ENCODE measurements at places on chromosomes 1 and 21.

GRCh38 chr1:174736831-174737230 lies 262.9 kb upstream of the CACYBP start:
- DNase-seq: no peak

GRCh38 chr21:26964170-26964778 lies 2.6 kb downstream of the ADAMTS5 start:
- no peak for DNase-seq

- no peak for DNase-seq
These were observed 2.4 kb downstream of the ADPRS start for GRCh38 chr1:36091141-36091540.

GRCh38 chr1:156119503-156120209 lies 5.1 kb downstream of the LMNA start:
- DNase-seq: no peak

GRCh38 chr1:74842726-74843125 lies 109.8 kb downstream of the TYW3 start:
- DNase-seq: no peak

GRCh38 chr1:31934706-31935629 lies 3.2 kb downstream of the PTP4A2 start:
- DNase-seq: no peak

DNA sequence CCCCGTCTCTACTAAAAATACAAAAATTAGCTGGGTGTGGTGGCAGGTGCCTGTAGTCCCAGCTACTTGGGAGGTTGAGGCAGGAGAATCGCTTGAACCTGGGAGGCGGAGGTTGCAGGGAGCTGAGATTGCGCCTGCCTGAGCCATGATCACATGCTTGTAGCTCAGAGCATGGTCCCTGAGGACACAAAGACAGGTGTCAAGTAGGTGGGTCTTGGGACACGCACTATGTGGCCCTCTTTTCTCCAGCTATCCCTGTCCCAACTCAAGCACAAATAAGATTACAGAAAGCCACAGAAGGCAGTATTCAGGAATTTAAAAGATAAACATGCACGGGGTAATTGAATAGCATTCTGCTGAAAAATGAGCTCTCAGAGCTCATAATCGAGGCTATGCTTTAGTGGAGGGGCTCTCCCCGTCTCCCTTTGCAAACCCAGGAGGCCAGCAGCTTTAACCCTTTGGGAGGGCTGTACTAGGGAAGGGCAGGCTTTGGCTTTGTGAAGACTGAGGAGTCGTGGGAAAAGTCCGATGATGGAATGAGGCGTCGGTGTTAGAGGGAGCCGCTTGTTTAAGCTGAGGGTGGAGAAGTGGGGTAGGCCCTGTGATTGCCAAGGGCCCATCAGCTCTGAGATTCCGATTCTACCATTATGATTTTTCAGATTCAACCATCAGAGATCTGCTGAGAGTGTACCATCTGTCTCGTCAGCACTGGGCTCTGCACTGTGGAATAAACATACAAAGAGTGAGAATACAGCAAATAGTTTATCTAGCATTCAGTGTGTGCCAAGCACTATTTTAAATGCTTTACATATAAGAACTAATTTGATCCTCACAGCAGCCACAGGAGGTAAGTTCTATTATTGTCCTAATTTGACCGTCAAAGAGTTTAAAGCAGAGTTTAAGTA lies 59.7 kb upstream of the CD34 start:
- DNase-seq: no peak

DNA sequence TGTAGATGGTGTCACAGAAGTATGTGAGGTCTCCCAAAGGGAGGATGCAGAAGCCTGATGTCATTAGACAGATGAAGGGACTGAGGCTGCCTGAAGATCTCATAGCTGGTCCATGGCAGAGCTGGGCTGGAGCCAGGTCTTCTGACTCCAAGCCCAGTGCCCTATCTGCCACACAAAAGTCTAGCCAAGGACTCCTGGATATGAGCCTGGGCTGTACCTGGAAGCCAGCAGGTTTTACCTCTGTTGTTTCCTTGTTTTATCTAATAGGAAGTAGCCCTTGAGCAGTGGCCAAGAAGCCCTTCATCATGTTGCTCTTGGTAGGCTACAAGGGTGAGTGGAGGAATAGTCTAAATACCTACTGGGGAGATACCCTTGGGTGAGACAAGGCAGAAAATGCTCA lies 74.4 kb upstream of the SLC44A3 start:
- DNase-seq: no peak

DNA sequence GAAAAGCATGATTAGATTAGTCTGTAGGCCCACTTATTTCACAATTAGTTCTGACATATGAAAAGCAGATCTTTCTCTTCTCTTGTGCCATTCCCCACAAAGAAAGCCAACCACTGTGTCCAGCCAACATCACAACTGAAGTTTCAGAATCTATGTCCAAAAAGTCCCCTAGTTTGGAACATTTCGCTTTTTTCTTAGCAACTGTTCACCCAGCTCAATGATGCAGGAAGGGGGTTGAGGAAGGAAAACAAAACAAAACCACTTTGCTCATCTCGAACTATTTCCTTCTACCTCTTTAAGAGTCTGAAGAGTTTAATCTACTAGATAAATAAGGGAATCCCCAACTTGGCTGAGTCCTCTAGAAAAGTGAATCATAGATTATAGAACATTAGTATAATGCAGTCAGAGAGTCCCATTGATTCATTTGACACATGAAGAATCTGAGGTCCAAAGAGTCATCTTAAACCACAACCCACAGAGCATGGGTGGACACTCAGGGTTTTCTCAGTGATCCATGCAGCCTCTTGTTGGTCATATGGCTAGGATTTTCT lies 159.3 kb upstream of the SGIP1 start:
- peak; percentile 19 for DNase-seq

GRCh38 chr1:174017231-174017970 lies 4.8 kb downstream of the RC3H1 start:
- DNase-seq: no peak

- DNase-seq: no peak
These were observed 404.1 kb downstream of the PTPRU start for GRCh38 chr1:29640428-29640785.

DNA sequence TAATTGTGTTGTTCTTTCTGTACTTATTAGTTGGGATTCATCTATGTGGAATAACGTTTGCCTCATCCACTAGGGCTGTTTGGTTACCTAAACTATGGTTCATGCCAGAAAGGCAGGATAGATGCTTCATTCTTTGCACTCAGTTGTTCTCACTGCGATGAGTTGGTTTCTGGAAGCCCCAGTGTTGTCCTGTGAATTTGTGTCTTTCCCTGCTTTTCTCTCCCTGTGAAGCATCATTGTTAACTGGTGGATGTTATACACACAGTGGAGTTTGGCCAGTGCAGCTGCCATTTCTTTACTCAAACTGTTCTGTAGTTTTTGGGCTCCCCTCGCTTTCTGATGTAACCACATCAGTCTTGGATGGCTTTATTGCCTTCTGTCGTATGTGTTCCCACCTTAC lies 143.6 kb upstream of the COL6A1 start:
- DNase-seq: no peak

DNA sequence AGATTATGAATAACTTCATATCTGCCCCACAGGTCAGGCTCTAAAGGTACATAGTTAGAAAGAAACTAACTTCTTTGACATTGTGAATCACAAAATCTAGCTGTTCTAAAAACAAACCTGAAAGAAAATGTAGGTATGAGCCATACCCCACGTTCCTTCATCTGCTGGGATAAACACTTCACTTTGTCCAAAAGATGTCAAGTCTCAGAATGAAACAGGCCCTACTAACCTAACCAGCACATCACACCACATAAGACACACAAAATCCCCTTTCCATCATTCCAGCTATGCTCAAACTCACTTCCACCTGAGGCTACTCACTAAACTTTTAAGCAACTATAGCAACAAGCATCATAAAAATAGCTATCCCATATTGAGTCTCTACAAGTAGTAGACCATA lies 65.2 kb upstream of the GJA5 start:
- DNase-seq: no peak

- no peak for DNase-seq
These were observed 20.9 kb upstream of the C2CD2 start for GRCh38 chr21:41974752-41975053.

DNA sequence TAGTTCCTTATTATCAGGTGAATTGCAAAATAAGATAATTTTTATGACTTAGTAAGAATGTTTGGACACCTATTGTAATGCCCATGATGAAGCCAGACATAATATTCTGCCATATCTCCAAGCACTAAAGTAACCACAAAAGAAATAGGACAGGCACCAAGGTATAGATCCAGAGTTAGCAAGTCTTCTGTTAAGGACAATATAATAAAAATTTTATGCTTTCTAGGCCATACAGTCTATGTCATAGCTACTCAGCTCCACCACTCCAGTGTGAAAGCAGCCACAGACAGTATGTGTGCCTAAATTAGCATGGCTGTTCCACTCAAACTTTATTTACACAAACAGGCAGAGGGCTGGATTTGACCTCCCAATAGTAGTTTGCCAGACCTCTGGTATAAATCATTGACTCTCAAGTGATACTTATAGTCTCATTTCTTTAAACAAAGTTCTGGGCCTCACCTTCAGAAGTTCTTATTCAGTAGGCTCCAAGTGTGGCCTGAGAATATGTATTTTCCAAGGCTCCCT lies 88.3 kb downstream of the SCMH1 start:
- no peak for DNase-seq

- no peak for DNase-seq
These were observed 25.4 kb downstream of the NUP210L start for GRCh38 chr1:154129391-154129970.

DNA sequence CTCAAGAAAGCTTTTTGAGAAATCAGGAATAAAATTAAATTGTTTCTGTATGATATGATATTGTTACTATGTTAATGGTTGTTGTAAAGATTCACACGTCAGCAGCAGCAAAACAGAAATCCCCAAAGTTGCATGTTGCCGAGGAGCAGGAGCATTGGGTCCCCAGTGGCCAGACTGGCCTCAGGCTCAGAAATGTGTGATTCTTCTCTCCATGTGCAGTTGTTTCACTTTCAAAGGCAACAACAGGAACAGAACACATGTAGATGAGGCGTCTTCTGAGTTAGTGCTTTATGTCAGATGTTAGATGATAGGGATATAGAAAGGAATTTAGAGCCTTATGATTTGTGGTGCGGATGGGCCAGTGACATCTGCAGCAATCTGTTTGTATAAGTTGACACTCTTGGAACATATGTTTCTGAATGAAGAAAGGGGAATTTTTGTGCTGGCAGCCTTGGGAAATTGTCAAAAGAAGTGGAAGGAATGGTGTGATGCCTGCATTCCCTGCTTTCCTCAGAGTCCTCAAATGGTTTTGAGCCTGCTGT lies 2.1 kb upstream of the TTLL7 start:
- DNase-seq: no peak

DNA sequence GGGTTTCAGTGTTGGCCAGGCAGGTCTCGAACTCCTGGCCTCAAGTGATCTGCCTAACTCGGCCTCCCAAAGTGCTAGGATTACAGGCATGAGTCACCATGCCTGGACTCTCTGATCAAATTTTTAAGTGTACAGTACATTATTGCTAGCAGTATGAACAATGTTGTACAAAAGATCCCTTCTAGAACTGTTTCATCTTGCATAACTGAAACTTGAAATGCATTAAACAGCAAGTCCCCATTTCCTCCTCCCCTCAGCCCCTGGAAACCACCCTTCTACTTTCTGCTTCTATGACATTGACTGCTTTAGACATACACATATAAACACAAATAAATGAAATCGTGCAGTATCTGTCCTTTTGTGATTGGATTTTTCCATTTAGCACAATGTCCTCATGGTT lies 463.4 kb downstream of the PTPRC start:
- DNase-seq: no peak

GRCh38 chr1:205313563-205314308 lies 7.8 kb downstream of the NUAK2 start:
- peak; percentile 21 for DNase-seq

- no peak for DNase-seq
These were observed 1123.3 kb upstream of the B3GALT2 start for GRCh38 chr1:194309697-194310096.

DNA sequence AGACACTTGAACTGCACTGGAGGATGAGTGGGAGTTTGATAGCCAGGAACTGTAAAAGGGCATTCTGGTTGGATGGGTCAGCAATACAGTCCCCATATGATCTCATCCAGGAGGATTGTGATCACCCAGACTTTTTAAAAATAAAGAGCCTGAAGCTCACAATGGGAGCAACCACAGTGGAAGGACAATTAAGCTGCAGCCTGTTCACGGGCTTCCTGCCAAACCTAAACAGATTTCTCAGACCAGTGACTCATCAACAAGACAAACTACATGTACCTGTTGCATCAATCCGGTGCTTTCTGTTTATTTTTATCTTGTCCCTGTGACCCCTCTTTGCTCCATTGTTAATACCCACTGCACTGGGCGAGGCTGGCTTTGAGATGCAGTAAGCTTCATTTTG lies 52.3 kb downstream of the PAPPA2 start:
- no peak for DNase-seq

DNA sequence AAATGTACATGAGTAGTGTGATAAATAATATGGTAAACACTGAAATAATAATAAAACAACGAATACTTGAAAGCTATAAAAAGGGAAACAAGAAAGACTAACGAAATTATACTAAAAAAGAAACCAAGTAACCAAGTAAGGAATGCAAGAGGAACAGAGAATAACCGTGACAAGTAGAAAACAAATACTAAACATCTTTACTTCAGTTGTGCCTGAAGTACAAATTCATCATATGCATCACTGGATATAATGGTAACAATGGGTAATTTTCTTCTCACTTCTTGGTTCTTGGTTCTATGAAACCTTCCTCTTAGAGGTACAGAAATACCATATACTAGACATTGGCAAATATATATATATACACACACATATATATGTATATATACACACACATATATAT lies 1093.6 kb upstream of the B3GALT2 start:
- DNase-seq: no peak

Data from activated T-helper 1 cell treated with anti-CD3 and anti-CD28 coated beads, Interleukin-12 subunit alpha, Interleukin-12 subunit beta, Interleukin-2, Interleukin-4 antibody, amounts not matched to agents 30 ng/mL and 10 ng/mL and 1 ng/mL, durations not matched to agents 14 hours and 24 hours and 36 hours (primary cell).